ENCODE measurements at places on chromosomes 16 and 17.

GRCh38 chr16:20409398-20410120 is at the start of gene ACSM5:
TSS of gene ACSM5 (plus strand) at chr16:20409534. CDS start at chr16:20411485, 1,951 bp downstream.
- DNase-seq = no peak

GRCh38 chr16:65037556-65037955 is 84.3 kb downstream of the CDH11 start:
- DNase-seq = no peak

DNA sequence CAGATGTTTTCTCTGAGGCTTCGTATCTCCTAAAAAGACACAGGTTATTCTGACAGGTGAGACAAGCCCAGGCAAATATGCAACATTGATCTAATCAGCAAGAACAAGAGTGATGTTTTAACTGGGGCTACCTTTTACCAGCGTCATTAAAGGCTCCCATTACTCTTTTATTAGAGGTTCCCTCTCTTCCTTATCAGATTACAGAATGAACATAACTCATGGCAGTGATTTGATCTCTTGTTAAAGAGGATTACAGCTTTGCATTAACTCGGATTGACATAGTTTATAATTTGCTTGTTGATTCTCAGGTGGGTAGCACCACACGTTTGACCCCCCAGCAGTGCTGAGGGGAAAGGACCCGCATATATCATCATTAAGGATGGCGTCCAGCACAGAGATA is 90.5 kb downstream of the AATF start:
- no peak for DNase-seq

DNA sequence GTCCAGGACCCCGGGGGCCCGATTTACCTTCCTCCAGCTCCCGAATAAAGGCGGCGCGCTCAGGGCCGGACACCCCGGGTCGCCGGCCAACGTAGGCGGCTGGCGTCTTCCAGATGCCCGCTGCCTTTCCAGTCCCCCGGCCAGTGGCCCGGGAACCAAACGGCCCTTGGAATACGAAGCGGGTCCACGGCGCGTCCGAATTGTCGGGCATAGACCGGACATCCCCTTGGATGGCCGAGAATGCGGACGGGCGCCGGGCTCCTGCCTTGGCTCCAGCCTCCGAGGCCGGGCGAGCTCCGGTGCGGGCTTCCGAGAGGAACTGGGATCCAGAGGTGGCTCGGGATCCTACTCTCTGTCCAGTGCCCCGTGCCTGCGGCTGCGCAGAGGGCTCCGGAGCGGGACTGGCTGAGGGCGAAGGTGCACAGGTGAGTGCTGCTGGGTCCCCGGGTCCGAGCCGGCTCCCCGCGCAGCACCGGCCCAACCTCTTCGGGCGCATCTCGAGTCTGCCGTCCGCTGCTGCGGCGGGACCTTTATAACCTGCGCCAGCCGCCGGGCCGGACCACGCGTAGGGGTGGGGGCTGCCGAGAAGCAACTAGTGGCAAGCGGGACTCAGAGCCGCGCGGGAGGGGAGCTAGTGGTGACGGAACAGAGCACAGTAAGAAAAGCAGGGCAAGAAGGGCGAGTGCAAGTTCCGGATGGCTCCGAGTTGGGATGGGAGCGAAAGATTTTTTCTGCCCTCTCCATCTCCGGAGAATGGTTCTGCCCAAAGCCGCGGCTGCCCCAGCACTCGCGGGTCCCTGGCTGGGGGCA is at the start of gene HAP1:
Gene HAP1, minus strand, starts transcription at position 505 of the 810 bp plus-strand sequence. Its CDS starts 9 bp downstream, at position 496.
- DNase-seq = no peak

- DNase-seq = no peak
These were observed 86.0 kb upstream of the AMZ2 start for GRCh38 chr17:68161644-68162428.

DNA sequence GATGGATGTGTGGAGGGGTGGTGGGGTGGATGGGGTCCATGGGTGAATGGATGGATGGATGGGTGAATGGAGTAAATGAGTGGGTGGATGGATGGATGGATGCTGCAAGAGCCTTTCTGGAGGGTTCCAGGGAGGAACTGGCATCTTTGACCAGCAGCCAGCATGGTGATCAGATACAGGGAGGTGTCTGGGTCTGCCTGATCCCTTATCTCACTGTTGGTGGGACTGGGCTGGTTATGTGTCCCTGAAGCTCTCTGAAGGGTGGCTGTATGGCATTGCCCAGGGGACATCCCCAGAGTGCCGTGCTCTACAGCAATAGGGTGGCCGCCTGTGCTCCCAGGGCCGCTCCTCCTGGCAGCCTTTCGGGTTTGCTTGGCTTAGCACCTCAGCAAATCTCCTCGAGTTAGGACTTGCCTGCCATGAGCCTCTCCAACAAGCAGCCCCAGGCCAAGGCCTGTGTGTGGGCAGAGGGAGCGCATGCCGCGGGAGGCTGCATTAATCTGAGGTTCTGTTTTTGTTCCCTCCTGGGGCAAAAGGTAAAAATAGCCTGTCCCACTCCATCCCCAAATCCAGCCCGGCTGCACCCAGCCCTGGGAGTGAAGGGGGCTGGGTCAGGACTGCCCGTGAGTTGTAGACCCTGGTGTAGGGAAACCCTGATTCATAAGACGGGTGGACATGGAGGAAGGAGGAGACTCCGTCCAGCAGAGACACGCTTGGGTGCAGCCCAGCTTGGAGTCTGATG is 165.4 kb downstream of the SEC14L1 start:
- DNase-seq = no peak

DNA sequence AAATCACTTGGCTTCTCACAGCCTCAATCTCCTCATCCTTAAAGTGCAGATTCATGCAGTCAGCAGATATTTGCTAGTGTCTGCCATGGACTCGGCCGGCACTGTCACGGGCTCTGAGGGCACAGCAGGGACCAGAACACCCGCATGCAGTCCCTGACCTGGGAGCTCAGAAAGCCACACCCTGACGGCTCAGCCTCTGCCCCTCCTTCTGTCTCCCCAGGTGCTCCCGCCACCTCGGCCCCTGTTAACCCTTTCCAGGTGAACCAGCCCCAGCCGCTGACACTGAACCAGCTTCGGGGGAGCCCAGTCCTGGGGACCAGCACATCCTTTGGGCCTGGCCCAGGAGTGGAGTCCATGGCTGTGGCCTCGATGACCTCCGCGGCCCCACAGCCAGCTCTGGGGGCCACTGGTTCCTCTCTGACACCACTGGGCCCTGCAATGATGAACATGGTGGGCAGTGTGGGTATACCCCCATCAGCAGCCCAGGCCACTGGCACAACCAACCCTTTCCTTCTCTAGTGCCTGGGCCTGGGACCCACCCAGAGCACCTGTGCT is 28.7 kb downstream of the B9D1 start:
- no peak for DNase-seq

- no peak for DNase-seq
These were observed 47.1 kb upstream of the STH start for GRCh38 chr17:45951941-45952340.
